ENCODE measurements at places on chromosomes 3 and 15.

DNA sequence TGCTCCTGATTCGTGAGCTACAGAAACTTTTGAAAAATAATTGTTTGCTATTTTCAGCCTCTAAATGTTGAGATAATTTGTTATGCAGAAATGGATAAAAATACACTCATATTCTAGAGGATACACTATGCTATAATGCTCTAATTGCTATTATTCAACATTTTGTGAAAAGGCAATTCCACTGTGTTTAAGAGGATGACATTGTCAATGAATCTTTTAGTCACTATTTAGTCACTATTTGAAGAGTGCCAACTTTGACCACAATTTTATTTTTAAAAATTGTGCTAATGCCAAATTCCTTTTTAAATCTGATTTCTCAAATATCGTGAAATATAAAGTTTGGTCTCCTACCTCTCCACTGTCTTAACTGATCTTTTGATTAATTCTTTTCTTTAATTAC is 604.9 kb upstream of the KCNMB2 start:
- DNase-seq = no peak
- H3K4me3 ChIP-seq = no peak overlapping the region
- H3K36me3 ChIP-seq = peaks cover 26% of the 10 kb centered on the region
- peaks cover 86% of the 10 kb centered on the region for H3K4me1 ChIP-seq
- H3K27ac ChIP-seq = no peak overlapping the region
- no peaks in the 10 kb centered on the region for H3K27me3 ChIP-seq

DNA sequence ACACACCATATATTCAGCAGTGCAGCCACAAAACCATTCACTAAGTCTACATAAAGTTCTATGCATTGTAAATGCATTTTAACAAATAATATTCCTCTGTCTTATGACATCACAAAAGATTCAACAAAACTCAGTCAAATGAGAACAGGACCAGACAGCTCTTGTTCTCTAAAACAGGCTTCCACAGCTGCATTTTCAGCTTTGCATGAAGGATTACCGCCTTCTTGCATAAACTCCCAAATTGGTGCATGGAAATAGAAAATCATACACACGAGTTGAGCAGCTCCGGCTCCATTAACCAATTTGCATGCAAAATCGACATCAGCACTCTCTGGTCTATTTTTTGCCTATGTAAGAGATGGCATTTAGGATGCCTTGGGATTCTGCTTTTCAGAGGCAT is 66.4 kb downstream of the RFTN1 start:
- DNase-seq = no peak
- H3K27ac ChIP-seq = no peak overlapping the region
- H3K4me3 ChIP-seq = no peak overlapping the region
- peaks cover 12% of the 10 kb centered on the region for H3K36me3 ChIP-seq

DNA sequence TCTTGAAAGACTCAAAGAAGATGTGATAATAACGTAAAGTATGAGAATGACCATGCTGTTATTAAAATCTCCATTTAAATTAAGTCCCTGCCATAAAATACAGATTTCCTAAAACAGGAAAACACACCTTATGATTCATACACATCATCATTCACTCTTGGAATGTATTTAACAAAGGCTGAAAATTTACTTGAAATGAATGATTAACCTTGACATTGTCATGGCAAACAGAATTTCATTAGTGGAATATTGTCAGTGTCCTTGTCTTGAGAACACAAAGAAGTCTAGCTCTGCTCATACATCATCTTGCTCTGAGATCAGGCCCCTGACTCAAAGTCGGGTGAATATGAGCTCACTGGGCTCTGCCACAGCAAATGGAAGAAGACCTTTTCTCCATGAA is 313.9 kb downstream of the FGF12 start:
- H3K27me3 ChIP-seq = peaks cover 46% of the 10 kb centered on the region
- H3K4me1 ChIP-seq = peaks cover 3% of the 10 kb centered on the region
- DNase-seq = no peak
- no peaks in the 10 kb centered on the region for H3K36me3 ChIP-seq
- H3K27ac ChIP-seq = no peak overlapping the region
- H3K4me3 ChIP-seq = no peak overlapping the region

DNA sequence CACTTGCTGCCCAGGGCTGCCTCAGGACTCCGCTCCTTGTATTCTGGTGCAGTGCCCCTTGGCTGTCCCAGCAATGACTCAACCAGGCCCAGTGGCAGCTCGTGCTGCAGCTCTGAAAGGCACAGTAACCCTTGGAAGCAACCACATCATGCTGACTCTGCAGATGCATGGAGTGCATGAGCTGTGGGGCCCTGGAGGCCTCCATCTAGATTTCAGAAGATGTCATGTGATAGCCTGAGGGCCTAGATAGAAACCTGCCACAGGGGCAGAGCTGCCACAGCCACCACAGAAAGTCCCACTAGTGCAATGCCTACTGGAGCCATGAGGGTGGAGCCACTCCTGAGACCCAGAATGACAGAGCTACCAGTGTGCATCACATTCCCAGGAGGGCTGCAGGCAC is 117.1 kb upstream of the SMAD3 start:
- peaks cover 15% of the 10 kb centered on the region for H3K4me1 ChIP-seq
- DNase-seq = no peak
- no peak overlapping the region for H3K27ac ChIP-seq
- no peak overlapping the region for H3K4me3 ChIP-seq

DNA sequence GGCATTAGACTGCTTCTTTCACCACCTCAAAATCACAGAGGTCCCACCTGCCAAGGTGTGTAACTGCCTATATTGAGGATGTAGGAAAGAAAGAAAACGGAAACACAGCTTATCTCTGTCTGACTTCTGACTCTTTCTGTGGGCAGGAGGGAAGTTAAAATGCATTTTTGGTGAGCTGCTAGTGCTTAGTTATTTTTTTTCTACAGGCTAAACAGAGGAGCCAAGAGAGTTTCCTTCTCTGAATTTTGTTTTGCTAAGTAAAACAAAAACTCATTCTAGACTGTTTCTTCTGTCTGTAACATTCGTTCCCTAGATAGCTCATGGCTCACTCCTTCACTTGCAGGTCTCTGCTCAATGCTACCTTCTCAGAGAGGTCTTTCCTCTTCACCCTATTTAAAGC is 18.8 kb upstream of the AMOTL2 start:
- peaks cover 23% of the 10 kb centered on the region for H3K27me3 ChIP-seq
- H3K36me3 ChIP-seq = no peaks in the 10 kb centered on the region
- no peak for DNase-seq
- peaks cover 6% of the 10 kb centered on the region for H3K4me1 ChIP-seq
- H3K4me3 ChIP-seq = no peak overlapping the region

DNA sequence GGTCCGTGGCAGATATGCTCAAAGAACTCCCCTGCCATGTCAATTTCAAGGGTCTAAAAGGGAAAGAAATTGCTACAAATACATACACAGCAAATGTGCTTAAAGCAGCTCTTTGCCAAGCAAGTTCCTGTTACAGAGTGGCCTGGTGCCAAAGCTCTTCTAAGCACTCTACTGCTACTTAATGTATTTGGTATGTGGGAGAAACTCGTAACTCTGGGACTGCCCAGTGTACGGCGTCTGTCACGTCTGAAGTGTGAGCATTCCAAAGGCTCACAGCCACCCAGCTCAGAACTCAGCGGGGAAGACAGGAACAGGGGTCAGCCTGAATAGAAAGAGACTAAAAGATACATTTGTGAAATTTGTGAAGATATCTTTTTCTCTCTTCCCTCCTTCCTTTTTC is 54.6 kb downstream of the RBMS3 start:
- H3K27me3 ChIP-seq = no peaks in the 10 kb centered on the region
- H3K4me1 ChIP-seq = peaks cover 74% of the 10 kb centered on the region
- DNase-seq = peak; percentile 42
- peak overlapping the region; percentile 23 for H3K27ac ChIP-seq
- H3K36me3 ChIP-seq = no peaks in the 10 kb centered on the region

DNA sequence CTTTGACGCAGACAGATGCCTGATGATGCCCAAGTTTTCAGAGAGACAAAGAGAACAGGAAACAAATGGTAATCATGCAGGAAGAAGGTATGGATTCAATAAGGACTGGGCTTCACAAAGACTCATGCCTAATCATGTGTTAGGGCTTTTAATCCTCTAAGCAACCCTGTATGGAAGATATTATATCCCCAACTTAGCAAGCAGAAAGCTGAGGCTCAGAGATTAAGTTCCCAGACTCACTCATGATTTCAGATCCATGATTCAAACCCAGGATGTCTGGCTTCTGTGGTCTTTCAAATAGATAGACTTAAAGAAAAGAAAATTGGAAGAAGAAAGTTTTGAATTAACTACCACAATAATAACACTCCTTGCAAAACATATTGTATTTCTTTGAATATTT is 4.1 kb upstream of the CLASP2 start:
- H3K36me3 ChIP-seq = no peaks in the 10 kb centered on the region
- peaks cover 6% of the 10 kb centered on the region for H3K4me1 ChIP-seq
- DNase-seq = no peak
- no peak overlapping the region for H3K4me3 ChIP-seq

DNA sequence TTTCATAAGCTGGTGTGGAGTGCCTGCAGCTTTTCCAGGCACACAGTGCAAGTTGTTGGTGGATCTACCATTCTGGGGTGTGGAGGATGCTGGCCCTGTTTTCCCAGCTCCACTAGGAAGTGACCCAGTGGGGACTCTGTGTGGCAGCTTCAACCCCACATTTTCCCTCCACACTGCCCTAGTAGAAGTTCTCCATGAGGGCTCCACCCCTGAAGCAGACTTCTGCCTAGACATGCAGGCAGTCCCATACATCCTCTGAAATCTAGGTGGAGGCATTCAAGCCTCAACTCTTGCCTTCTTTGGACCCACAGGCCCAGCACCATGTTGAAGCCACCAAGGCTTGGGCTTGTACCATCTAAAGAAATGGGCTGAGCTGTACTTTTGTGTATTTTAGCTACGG is 206.2 kb upstream of the GRM7 start:
- no peak overlapping the region for H3K4me3 ChIP-seq
- H3K27me3 ChIP-seq = no peaks in the 10 kb centered on the region
- H3K36me3 ChIP-seq = peaks cover 9% of the 10 kb centered on the region

DNA sequence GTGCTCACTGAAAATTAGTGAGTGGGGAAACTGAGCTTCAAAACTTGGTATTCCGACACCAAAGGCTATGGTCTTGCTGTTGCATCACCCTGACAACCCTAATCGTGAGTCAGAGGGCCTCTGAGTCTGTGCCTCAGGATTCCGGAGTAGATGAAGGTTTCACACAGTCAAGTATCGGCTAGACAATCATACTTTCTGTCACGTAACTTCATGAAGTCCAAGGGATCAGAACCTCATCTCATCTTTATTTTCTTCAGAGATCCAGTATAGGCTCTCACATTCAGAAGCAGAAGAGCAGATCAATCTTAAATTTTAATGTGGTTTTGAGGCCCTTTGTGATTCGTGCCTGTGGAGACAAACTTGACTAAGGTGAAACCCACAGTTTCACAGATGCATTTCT is 26.1 kb upstream of the NECTIN3 start:
- no peaks in the 10 kb centered on the region for H3K27me3 ChIP-seq
- DNase-seq = no peak
- no peak overlapping the region for H3K4me3 ChIP-seq
- H3K4me1 ChIP-seq = no peaks in the 10 kb centered on the region
- H3K36me3 ChIP-seq = no peaks in the 10 kb centered on the region

DNA sequence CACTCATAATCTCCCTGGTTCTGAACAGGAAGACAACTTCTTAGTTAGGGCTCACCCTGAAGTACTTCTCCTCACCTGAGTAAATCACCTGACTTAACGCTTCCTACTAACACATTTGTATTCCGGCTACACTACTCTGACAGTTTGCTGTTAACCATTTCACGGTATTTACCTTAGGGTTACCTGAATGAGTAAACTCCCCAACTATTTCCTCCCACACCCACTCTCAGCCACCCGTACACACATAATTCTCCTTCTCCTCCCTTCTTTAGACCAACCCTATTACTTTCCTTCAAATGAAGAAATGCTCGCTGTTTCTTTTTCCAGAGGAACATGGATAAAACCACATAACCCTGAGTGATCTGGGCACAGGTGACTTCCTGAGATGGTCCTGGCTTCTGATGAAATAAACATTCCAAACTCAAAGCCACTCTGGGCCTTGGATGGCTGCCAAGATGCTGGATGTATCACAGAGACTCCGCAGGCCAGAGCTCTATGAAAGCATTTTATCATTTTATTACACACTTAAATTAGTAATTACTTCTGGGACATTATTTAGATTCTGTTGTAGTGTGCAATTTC is 183.6 kb upstream of the ATP11B start:
- no peak overlapping the region for H3K27ac ChIP-seq
- H3K4me3 ChIP-seq = no peak overlapping the region

DNA sequence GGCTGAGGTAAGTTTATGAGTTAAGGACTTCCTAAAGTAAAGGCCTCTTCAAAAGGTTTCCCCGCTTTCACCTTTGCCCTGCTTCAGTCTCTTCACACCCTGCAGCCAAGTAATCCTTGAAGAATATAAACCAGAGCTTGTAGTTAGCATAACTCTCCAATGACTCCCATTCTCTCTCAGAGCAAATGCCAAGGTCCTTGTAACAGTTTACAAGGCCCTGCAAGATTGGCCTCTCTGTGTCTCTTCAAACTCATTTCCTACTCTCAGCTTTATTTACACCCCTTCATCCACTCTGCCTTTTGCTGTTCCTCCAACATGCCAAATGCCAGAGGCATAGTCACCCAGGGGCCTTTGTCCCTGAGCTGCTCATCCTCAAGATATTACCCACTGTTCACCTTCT is 60.5 kb upstream of the MME start:
- H3K27me3 ChIP-seq = peaks cover 3% of the 10 kb centered on the region
- H3K36me3 ChIP-seq = no peaks in the 10 kb centered on the region
- DNase-seq = no peak
- H3K27ac ChIP-seq = peak overlapping the region; percentile 99
- no peak overlapping the region for H3K4me3 ChIP-seq

DNA sequence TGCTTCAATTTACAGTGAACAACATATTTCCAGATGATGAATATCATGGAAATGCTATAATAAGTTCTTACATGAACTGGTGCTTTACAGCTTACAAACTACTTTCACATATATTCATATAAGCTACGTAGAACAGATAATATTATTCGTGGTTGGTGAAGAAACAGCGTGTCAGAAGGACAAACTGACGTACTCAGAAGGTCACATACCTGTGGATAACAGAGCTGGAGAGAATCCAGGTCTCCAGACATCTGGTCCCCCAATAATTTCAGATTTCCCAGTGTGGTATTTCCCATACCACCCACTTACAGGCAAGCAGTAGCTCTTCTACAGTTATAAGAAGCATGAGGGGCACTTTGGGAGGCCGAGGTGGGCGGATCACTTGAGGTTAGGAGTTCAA is 156.6 kb downstream of the PLD1 start:
- no peak for DNase-seq
- H3K27me3 ChIP-seq = peaks cover under 1% of the 10 kb centered on the region
- H3K4me3 ChIP-seq = no peak overlapping the region

DNA sequence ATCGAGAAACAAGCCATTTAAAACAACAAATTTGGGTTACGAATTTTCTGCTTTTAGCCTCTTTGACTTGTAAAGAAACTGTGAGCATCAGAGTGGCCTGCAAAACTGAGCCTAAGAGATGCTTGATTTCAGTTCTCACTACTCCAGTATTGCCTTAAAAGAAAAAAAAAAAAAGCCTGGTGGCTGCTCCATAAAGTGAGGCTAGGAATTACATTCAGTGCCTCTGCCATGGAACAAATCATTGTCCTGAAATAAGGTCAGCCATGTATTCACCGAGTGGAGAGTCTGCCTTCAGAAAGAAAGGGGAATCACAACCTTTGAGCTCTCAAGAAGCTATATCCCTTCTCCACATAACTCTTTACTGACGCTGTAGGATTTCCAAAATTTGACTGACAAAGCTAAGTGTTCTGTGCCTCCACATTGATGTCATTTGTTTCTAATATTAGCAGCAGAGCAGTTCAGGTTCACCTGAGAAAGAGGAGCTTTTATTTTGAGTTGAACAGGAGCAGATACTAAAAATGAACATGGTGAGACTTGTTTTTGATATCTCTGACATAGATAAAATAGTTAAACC is 137.3 kb downstream of the SSR3 start:
- no peak for DNase-seq
- H3K27me3 ChIP-seq = peaks cover 6% of the 10 kb centered on the region
- peaks cover 9% of the 10 kb centered on the region for H3K4me1 ChIP-seq
- H3K4me3 ChIP-seq = no peak overlapping the region

Measured in nephron progenitor cell (in vitro differentiated cells).